Stimulated activated CD8-positive, alpha-beta memory T cell treated with anti-CD3 and anti-CD28 coated beads, Interleukin-2, amount 100 ng/mL, for 1 hour (primary cell): ENCODE measurements at places on chromosomes 4 and X.

DNA sequence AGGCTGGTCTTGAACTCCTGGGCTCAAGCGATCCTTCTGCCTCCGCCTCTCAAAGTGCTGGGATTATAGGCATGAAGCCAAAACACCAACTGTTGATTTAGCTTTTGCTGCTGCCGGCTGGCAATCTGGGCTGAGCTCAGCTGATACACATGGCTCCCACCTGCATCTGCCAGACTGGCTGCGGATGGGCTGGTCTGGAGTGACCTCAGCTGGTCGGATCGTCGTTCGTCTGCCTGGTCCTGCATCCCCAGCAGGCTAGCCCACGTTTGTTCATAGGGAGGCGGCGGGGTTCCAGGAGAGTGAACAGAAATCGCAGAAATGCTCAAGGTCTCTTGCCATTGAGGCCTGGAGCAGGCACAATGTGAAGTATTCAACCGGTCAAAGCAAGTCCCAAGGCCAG is 74.4 kb upstream of the DDX3X start:
- no peak for DNase-seq

- no peak for DNase-seq
These were observed 1.1 kb downstream of the SOWAHB start for GRCh38 chr4:76896614-76897535.

DNA sequence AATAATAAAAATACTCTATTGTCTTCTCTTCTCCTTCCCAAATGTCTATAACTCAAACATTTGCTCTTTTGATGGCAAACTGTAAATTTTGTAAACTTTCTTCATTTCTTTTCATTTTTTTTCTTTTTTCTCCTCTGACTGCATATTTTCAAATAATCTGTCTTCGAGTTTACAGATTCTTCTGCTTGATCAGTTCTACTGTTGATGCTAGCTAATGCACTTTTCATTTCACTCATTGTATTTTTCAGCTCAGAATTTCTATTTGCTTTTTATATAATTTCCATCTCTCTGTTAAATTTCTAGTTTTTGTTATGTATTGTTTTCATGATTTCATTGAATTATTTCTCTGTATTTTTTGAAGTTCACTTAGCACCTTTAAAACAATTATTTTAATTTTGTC is 646.8 kb upstream of the INTU start:
- no peak for DNase-seq

DNA sequence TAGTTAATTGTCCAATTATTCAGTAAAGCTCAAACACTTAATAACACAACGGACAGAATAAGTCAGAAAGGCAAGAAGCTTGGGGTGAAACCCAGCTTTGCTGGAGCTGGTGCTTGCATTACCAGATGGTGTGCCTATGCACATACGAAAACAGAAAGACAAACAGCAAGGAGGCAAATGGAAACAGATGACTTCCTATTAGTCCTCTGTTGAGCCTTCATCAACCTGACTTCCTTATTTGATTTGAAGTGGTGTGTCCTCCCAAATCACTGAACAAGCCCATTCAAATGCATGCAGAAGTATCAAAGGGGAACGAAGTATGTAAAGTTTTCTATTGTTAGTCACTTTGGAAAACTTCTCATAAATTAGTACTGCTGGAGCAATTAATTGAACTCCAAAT is 166.2 kb downstream of the ATP10D start:
- DNase-seq = no peak

DNA sequence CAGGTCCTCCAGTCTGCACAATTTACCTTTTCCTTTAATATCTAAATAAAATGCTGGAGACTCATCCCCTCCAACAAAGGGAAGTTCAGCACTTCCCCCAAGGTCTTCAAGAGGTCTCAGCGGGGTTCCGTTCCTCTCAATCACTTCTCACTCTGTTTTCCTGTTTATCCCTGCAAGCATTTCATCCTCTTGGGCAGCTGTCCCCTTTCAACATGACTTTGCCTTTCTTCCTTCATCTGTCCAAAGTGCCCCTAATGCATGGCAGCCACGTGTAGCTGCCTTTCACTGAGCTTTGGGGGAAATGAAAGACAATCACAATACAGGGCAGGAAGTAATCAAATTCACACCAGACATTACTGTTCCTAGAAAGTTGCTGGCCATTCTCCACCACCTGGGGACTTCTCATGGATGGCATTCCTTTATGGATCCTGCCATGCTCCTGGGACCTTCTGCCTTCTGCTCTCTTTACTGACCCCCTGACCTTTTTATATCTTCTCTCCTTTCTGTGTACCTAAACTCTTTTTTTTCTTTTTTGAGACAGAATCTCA is 79.7 kb upstream of the USP9X start:
- DNase-seq = no peak

DNA sequence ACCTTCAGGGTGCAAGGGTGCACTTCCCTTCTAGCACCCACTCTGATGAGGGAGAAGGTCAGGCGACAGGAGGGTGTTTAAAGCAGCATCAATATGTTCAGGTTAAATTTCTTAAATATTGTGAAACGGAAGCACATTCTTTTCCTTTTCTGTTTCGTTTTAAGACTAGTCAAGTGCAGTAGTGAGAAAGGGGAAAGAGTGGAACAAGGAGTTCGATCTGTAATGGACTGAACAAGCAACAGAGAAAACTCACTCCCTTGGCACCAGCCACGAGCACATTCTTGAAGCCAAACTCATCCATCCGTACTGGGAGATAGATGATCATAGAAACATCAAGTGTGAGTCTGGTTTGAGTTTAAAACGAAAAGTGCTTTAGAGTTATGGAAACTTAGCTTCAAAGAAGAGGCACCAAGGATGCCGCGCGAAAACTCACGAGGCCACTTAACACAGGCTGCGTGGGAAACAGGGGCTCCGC is 815 bp downstream of the FAM53A start:
- no peak for DNase-seq

- DNase-seq = no peak
These were observed 73.8 kb upstream of the MXD4 start for GRCh38 chr4:2335729-2336101.

- no peak for DNase-seq
These were observed 279.0 kb downstream of the CFAP47 start for GRCh38 chrX:36198575-36198974.

DNA sequence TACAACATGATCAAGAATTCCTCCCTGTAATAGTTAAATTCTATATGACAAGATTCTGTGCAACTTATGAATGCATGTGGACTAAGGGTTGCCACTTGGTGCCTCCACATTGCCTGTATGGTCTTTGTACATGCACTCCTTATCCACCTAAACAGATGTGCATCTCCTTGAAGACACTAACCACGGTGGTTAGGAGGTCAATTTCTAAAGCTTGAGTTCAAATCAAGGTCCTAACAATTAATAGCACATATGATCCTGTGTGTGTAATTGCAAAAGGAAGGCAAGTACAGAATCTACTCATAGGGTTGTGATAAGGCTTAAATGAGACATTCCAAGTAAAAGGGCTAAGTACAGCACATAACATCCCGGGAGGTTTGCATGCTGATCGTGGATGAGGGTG is 1.5 kb upstream of the IL21 start:
- no peak for DNase-seq

- no peak for DNase-seq
These were observed 1064.4 kb downstream of the PCDH7 start for GRCh38 chr4:31784558-31784957.

- DNase-seq = no peak
These were observed 999.4 kb downstream of the GLUD2 start for GRCh38 chrX:122046815-122047214.

- DNase-seq = no peak
These were observed 59.3 kb downstream of the IRF2 start for GRCh38 chr4:184415071-184415470.

DNA sequence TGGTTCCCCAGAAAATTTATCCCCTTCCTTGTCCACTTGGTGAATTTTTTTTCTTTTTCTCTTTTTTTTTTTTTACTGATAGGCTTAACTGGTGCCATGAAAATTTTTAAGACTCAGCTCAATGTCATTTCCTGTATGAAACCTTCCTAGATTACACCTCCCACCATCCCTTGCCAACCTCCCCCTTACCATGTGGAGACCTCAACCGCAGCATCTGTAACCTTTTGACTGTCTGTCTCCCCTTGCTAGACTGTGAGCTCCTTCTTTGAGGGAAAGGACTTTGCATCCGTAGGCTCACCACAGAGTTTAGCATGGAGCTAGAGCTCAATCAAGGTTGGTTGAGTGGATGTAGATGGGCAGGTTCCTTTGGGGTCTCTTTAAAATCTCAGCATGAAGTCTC is 5.2 kb upstream of the PGRMC1 start:
- no peak for DNase-seq

GRCh38 chrX:22424919-22425318 is 152.2 kb downstream of the CBLL2 start:
- no peak for DNase-seq

DNA sequence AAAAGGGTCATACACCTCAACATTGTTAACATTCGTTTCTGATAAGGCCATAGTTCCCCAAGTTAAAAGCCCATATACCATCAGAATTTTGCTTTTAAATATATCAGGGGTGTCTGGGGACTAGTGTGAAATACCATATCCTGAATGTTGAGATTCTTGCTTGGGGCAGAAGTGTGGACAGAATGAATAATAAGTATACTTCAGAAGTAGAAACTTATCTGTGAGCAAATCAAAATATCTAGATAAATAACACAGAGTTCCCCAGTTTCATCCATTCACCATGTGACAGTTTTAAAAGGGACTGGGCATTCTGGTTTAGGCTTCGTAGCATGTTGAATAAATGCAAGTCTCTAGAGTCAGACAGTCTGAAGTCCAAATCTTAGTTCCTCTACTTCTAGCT is 110.5 kb downstream of the CHRNA9 start:
- DNase-seq = no peak

GRCh38 chrX:50815120-50815519 is 1.1 kb upstream of the SHROOM4 start:
- no peak for DNase-seq

GRCh38 chr4:10590896-10591295 is 93.7 kb downstream of the CLNK start:
- DNase-seq = no peak

DNA sequence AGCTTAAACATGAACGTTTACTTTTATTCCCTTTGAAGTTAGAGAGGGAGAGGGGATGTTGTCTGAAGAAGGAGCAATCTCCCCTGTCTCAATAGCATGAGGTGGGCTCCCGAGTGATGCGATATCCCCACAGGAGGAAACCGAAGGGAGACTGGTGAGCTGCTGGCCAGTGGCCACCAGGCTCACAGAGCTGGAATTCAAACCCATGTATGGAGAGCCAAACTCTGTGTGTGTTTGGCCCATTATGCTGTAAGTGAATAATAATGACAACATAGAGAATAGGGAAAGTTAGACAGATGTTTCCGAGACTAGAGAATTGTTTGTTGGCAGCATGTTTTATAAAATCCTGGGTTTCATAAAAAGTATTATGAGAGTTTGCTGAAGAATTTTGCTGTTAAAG is 66.1 kb upstream of the CLNK start:
- DNase-seq = no peak

DNA sequence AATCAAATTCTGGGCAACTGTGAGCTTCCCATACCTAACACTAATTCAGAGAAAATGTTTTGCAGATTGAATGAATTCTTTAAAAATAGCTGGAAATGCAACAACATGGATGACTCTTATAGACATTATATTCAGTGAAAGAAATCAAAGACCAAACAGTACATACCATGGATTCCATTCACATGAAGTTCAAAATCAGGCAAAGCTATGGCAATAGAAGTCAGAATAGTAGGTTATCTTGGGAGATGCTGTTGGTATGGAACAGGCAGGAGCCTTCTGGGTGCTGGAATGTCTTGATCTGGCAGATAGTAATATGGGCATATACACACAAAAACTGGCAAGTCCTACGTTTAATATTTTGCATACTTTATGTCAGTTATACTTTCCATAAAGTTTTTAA is 25.5 kb upstream of the CBLL2 start:
- no peak for DNase-seq

DNA sequence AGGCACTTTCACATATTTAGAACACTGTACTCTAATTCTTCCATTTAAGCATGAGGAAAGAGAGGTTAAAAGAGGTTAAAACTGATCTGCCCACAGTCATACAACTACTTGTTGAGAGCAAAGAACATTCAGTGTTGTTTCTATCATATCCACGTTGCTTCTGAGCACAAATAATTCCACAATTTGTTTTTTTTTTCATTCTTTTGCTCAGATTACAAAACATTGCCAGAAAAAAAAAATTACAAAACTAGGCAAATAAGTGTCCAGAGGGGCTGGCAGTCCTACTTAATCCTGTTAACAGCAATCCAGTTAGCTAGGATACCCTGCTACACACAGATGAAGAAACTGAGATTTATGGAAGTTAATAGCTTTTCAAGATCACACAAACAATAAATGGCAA is 6.3 kb upstream of the USP53 start:
- no peak for DNase-seq

GRCh38 chr4:130712038-130712437 is 1616.1 kb downstream of the C4orf33 start:
- DNase-seq = no peak

DNA sequence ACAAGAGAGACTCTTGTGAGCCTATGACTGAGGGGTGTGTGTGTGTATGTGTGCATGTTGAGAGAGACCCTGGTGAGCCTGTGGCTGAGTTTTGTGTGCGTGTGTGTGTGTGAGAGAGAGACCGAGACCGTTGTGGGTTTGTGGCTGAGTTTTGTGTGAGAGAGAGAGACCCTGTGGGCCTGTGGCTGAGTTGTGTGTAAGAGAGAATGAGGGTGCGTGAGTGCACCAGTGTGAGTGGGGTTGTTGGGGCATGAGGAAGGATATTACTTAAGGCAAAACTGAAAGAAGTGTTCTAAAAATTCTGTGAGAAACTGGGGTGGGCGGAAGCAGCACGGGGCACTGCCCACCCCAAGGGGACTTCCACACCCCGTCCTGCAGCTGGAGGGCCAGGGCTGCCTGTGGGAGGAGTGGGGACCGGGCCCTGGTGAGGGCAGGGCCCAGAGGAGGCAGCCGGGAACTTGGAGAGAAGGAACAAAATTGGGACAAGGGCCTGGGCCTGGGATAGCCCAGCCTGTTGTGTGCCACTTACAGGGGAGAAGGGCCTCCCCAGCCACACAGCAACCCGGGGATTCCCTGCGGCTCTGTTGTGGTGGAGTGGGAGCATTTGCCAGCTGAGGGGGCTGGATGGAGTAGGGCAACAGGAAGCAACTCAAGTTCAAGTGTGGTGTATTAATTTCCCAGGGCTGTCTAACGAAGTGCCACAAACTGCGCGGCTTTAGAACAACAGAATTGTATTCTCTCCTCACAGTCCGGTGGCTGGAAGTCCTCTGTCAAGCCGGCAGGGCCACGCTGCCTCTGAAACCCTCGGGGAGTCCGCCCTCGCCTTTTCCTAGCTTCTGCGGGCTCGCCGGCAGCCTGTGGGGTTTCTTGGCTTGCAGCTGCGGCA is 22.1 kb downstream of the TMEM131L start:
- DNase-seq = peak; percentile 50

GRCh38 chr4:153013202-153013977 is 77.3 kb downstream of the FHDC1 start:
- no peak for DNase-seq

DNA sequence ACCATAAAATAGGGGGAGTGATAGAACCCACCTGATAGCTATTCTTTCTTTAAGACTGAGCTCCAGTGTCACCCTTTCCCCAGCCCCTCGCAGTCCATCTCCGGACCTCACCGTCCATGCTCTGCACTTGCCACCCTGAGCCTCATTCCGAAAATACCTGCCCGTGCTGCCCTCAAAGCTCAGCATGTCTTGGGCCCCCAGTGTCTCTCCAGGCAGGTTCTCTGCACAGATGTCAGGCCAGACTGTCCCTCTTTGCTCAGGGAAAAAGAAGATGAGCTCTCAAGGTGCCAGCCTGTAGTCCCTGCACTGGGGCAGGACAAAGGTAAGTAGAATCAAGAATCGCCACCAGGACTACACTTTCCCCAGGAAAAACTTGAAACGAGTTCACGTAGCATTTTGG is 9.8 kb upstream of the WFS1 start:
- DNase-seq = no peak
